Right kidney (tissue), 9 donors: ENCODE measurements at places on chromosomes 1 and 21.

DNA sequence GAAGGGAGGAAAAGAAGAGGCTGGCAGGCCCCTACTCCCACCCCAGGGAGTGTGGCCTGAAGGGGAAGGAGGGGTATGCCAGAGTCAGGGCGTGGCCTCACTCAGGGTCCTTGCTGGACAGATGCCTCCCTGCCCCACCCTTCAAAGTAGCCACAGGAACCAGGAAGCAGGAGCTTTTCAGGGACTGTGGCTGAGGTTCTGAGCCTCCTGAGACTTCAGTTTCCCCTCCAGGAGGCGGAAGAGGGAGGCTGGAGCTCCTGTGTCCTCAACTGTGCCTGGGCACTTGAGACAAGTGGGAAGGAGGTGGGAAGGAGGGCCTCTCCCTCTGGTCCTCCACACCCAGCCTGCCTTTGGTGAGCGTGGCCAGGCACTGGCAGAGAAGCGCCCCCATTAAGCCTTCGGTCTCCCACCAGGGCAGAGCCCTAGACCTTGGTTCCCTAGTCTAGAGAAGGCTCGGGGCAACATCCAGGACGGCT, 5.3 kb downstream of the CELSR2 start:
- DNase-seq: peak; percentile 60

DNA sequence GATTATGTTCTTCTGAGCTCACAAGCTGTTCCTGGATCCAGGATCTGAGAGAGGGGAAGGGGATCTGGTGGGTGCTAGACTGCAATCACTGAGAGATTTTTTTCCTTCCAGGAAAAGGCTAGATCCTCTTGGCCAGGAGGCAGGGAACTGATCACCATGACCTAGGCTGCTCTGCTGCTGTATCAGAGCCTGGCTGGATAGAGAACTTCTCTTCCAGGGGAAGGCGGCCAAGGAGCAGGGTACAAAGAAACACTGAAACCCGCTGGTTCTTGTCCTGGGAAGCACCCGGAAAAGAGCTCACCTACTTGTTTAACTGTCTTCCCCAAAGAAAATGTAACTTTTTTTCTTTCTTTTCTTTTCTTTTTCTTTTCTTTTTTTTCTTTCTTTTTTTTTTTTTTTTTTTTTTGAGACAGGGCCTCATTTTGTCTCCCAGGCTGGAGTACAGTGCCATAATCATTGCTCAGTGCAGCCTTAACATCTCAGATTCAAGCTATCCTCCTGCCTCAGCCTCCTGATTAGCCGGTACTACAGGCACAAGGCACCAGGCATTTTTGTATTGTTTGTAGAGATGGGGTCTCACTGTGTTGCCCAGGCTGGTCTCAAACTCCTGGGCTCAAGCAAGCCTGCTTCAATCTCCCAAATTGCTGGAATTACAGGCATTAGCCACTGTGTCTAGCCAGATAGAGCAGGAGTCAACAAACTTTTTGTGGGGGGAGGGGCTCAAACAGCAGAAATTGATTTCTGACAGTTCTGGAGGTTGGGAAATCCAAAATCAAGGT, 12.4 kb upstream of the RPS6KA1 start:
- no peak for DNase-seq

GRCh38 chr1:149997585-149998262, 12.8 kb downstream of the OTUD7B start:
- DNase-seq: no peak

DNA sequence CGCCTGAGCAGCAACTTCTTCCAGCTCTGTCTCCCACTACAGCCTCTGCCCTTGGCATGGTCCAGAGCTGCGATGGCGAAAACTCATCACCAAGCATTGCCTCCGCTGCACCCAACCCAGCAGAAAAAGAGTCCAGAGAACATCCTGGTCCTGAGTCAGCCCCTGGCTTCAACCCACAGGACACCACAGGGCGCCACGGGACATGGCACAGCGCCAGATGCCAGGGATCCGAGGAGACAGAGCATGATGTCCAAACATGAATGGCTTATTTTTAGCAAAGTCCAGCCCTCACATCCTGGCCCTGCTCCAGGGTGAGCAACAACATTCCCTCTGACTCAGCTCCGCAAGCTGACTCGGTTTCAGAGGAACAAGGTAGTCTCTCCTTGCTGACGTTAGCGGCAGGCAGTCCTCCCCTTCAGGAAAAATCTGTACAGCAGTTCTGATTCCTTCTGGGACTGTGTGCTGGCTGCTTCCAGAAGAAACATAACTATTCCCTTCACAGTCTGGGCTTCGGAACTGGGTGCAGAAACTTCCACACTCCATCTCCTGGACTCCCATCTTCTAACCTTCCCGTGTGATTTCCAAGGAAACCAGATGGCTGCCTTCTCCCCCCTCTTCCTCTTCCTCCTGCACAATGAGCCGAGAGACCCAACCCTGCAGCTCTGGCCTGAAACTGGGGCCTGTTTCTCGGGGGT, 131.3 kb downstream of the TOMM20 start:
- peak; percentile 44 for DNase-seq

- no peak for DNase-seq
Observed at GRCh38 chr1:160850993-160851392, 11.7 kb downstream of the CD244 start.

DNA sequence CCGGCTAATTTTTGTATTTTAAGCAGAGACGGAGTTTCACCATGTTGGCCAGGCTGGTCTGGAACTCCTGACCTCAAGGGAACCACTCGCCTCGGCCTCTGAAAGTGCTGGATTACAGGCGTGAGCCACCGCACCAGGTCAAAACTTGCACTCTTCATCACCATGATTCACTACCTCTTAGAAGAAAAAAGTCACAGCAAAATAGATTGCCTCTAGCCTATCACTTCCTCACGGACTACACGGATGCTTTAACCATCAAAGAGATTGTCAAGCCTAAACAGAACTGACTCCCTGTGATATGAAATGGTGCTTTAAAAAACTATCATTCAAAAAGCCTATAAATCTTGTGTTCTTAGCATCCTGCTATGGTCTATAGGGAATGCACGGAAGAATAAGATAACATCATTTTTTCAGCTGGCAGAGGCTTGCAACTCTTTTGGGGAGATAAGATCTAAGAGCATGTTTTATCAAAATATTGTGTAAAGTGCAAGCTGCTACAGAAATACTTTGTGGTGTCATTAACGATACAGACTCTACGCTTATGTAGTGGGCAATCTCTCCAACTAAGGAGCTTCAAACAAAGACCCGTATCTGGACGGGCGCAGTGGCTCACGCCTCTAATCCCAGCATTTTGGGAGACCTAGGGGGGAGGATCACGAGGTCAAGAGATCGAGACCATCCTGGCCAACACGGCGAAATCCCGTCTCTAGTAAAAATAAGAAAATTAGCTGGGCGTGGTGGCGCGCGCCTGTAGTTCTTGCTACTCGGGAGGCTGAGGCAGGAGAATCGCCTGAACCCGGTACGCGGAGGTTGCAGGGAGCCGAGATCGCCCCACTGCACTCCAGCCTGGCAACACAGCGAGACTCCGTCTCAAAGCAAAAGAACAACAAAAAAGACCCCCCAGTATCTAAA, 966 bp downstream of the TFB2M start:
- DNase-seq: no peak
